SHP77 treated with DMSO at 0.1 percent for 48 hours (cell line): ENCODE measurements at places on chromosomes 4 and X.

GRCh38 chr4:61864286-61864685 lies 664.2 kb downstream of the ADGRL3 start:
- DNase-seq: no peak

GRCh38 chr4:57139783-57140182 lies 29.6 kb upstream of the IGFBP7 start:
- DNase-seq: no peak

- DNase-seq: no peak
These were observed 51.2 kb upstream of the CHRNA9 start for GRCh38 chr4:40283968-40284367.

- no peak for DNase-seq
These were observed 195.9 kb downstream of the GC start for GRCh38 chr4:71587995-71588394.

DNA sequence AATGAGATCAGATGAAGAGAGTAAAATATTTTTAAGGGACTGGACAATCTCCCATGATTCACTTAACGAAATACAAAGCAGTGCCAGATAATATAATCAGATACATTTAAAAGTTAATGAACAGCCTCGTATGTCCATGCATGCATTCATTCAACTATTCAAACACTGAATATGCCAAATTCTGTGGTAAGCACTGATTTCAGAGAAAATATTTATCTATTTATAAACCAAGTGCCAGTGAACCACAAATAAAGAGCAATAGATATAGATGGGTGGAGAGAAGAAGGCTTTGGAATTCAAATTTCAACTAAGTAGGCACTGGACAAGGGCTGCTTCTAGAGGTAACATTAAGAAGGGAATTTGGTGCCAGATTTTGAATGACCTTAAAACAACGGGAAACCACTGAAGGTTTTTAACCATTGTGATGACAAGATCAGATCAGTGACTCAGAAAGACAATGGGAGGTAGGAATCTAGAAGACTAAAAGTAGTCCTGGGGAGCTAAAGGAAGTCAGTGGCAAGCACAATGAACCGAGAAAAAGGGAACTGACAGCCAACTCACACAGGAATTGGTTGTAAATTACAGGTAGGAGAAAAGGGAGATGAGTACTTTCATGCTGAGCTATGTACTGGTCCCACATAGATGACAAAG lies 14.2 kb downstream of the ELOVL6 start:
- DNase-seq: no peak

DNA sequence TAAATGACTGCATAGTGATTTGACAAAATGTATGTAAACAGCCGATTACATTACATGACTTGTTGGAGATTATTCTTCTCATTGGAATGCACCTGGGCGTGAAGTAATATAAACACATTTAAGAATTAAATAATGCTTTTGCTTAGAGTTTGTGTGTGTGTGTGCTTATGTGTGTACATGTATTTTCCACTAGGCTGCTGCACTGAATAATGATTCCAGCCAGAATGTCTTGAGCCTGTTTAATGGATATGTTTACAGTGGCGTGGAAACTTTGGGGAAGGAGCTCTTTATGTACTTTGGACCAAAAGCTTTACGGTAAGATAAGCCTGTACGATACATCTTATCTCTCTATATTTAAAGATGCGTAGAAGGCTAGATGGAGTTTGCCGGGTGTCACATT lies 12.6 kb downstream of the NEIL3 start:
- no peak for DNase-seq

DNA sequence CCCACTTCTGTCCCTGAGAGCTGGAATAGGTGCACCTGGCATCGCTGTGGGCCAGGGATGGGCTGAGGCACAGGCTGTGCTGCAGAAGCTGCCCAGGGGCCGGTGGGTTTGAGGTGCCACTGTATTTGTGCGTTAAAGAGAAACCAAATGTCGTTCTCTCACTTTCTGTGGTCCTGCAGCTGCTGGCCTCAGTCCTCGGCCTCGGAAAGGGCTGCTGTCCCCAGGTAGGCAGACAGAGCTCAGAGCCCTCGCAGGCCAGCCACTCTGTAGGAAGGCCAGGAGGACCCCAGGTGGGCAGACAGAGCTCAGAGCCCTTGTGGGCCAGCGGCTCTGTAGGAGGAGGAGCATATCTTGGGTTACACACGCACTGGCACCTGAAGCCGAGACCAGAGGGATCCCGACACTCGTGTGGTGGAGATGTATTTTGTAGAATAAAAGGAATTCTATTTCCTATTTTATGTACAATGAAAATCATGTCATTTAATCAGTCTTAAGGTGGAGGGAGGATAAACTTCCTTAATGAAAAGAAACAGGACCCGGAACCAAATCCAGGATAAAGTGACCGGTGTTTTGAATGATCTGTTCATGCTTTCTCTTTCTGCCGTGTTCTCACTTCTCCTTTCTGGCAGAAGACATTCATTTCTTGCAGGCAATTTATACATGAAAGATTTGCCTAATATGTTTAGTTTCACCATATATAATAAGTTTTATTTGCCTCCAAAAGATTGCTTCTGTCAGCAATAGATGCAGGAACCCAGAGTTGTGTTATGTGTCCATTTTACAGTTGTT lies 54.4 kb upstream of the HGFAC start:
- DNase-seq: no peak

GRCh38 chrX:45353456-45353855 lies 152.8 kb upstream of the DIPK2B start:
- no peak for DNase-seq

DNA sequence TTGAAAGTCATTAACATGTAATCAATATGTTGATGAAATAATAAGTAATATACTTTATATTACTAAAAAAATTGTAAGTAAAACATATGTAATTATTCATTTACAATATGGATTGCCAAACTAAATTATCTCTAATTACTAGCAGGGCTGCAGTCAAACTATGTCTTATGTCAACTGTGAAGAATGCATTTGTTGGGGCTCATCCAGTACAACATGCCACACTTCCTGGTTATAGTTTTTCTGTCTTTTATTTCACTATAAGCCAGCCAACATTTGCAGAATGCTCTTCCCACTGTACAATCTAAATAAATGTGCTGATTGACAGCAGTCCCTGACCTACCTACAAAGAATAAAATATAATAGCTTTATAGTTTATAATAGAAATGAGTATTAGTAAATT lies 975.4 kb upstream of the NDST4 start:
- no peak for DNase-seq

DNA sequence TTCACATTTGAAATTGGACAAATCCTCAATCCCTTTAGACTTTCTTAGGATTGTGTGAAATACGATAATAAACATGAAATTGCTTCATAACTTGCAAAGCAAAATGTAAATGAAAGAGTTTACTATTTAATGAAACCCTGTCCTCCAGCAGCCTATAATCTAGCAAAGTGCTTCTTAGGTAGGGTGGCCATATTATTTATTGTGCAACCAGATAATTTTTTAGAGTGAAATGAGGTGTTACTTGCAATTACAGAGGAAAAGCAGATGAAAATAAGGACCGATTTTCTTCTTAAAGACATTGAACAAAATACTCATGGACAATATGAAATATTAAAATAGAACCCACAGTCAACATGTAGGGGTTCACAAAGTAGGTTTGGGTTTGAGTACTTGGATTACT lies 116.2 kb upstream of the GALNT7 start:
- no peak for DNase-seq

- no peak for DNase-seq
These were observed 5.1 kb upstream of the SLC25A6 start for GRCh38 chrX:1397001-1397400.

DNA sequence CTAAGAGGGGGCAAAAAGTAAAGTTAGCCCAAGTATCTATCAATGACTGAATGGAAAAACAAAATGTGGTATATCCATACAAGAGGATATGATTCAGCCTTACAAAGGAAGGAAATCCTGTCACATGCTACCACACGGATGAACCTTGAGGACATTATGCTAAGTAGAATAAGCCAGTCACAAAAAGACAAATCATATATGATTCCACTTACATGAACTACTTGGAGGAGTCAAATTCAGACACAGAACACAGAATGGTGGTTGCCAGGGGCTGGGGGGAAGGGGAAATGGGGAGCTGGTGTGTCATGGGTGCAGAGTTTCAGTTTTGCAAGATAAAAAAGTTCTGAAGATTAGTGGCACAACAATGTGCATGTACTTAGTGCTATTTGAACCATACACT lies 101.8 kb downstream of the SH3KBP1 start:
- no peak for DNase-seq

- no peak for DNase-seq
These were observed 16.5 kb upstream of the MID1 start for GRCh38 chrX:10636851-10637250.
